AG20443 (cell line): ENCODE measurements at places on chromosomes 3 and 15.

GRCh38 chr3:177300842-177301241, 103.6 kb upstream of the TBL1XR1 start:
- no peak for DNase-seq

DNA sequence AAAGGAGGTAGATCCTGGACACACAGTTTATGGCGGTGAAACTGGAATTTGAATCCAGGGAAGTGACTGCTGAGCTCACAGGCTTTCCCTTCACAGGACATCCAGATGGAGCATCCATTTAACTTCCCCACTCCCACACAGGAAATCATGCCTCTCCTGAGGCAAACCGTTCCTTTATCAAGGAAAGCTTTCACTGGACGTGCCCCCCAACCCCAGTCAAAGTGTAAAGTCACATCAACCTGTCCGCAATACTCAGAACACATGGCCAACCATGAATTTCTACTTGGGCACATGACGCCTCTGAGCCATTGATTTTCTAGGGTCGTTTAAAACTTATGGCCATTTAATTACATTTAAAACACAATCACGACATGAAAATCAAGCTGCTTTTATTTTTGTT, 2.9 kb downstream of the PCOLCE2 start:
- no peak for DNase-seq

GRCh38 chr3:155317211-155317610, 23.7 kb upstream of the STRIT1 start:
- no peak for DNase-seq

DNA sequence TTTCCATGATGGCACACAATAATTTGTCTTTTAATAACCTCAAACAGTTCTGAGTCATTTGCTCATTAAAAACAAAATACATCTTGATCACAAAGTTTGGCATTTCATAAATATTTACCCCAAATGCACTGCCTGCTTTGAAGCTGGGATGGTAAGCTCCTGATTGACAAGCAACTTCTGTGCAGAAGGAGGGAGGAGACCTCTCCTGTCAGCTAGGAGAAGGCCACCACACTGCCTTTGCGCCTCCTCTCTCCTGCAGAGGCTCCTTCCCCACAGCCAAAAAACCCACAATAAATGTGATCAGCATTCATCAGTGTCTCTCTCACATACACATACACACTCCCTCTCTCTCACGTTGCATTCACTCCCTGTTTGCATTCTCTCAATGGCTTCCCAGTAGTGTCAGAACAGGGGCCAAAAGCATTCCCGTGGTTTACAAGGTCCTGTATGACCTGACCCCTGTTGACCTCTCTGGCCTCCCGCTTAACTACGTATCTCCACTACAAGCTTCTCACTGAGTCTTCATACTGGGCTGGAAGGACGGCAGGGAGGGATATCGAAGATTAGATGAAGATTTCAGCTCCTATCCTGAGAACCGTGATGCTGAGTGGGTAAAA, 216.4 kb downstream of the FOXP1 start:
- no peak for DNase-seq

DNA sequence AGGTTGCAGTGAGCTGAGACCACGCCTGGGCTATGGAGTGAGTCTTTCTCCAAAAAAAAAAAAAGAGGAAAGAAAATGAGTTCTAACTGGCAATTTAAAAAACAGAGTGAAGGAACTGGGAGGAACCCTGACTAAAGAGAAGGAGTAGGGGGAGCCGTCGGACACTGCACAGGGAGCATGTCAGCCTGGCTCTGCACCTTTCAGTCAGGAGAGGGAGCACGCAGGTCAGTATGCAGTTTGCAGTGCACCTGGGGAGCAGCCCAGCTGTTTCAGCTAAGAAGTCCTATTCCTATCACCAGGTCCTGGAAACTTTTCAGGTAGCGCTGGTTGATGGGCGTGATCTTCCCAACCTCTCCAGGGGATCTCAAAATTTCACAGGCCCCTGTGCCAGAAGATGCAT, 14.9 kb upstream of the ZXDC start:
- no peak for DNase-seq

GRCh38 chr3:185176750-185177359, 24.0 kb upstream of the C3orf70 start:
- DNase-seq, result peak; percentile 54

GRCh38 chr3:115275896-115276295, 128.8 kb upstream of the ZBTB20 start:
- DNase-seq, result peak; percentile 32

GRCh38 chr3:101890716-101891115, 41.4 kb downstream of the NFKBIZ start:
- DNase-seq, result peak; percentile 63

DNA sequence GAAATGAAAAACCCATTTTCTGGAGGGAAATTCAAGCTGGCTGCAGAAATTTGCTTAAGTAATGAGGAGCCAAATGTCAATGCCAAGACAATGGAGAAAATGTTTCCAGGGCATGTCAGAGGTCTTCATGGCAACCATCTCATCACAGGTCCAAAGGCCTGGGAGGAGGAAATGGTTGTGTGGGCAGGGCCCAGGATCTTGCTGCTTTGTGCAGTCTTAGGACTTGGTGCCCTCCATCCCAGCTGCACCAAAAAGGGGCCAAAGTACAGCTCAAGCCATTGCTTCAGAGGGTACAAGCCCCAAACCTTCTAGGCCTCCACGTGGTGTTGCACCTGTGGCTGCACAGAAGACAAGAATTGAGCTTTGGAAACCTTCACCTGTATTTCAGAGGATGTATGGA, 59.3 kb downstream of the POMGNT2 start:
- DNase-seq, result no peak

- no peak for DNase-seq
Observed at GRCh38 chr3:127395663-127396355, 108.0 kb upstream of the PRR20G start.

GRCh38 chr3:190414297-190414696, 26.3 kb downstream of the CLDN16 start:
- DNase-seq, result no peak

DNA sequence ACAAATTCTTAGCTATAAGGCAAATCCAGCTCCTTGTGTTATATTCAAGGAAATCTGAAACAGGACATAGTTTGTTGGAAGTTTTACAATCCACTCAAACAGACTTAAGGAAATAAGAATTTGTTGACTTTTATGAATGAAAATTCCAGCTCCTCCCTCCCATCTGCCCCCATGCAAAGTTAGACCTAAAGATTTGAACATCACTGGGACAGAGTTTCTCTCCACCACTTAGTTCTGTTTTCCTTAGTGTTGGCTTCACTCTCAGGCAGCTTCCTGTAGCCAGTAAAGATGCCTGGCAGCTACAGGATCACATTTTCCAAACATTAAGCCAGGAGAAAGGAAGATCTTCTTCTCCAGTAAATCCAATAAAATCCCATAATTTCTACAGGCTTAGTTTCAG, 265.0 kb downstream of the TAFA4 start:
- no peak for DNase-seq

DNA sequence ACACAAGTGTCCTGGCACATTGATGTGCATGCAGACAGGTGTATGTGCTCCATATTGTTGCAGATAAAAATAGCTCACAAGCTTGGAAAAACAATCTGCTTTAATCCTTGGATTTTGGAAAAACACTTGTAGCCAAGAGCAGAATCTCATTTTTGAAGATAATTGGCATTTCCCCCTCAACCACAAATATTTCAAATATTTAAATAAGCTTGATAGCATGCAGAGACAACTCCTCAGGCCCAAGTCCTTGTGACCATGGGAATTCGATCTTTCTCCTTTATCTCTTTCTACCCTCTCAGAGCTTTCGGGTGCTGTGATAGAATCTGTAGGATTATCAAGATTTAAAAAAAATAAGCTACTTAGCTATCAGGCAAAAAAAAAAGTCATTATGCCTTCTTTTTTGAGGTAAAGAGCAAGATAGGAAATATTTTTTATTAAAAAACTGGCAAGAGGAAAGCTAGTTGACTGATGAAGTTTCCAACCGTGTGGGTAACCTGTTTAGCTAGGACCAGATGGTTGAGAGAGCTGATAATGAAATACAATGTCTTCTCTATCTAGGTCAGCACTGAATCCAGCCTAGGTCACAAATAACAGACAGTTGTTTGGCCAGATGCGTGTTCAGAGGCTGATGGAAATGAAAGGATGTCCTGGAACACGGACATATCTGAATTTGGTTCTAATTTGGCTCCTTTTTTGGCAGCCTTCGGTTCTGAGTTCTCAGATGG, 54.9 kb upstream of the SNRK start:
- peak; percentile 50 for DNase-seq

DNA sequence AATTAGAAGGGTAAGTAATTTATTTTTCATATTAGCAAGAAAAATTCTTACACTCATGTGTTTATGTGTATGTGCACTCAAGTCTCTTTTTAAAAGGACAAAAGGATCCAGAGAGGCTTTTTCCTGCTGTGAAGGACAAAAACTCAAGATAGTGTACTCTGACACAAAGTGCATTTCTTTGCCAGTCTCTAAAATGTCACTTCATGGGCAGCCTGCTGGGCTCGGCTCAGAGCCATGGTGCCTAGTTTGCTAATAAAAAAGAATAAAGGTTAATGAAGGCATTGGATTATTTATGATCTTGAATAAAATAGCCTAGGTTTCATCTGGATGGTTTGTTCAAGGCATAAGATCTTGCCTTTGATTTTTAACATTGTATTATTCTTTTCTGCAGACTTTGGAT, 989.0 kb downstream of the TBL1XR1 start:
- no peak for DNase-seq

DNA sequence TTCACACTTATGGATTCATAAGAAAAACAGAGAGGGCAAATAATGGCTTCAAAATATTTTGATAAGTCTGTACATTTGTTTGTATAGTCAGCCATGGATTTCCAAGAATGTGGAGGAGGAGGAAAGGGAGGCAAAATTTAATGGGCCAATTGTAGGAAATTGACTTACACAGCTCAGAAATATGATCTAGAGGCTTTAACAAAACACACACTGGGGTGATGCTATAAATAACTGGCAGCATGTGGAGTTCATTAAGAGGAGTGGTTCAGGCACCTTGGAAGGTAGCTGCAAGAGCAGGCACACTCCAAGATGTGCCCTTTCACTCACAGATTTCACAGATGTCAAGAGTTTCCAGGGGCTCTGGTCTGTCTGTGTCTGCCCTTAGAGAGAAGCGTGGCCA, 193.4 kb upstream of the RASGRP1 start:
- peak; percentile 43 for DNase-seq

- DNase-seq, result peak; percentile 30
Observed at GRCh38 chr3:70805061-70805889, 492.8 kb upstream of the MDFIC2 start.

- no peak for DNase-seq
Observed at GRCh38 chr15:64349375-64349774, 6.6 kb downstream of the CSNK1G1 start.

GRCh38 chr3:107915706-107916105, 175.1 kb downstream of the CD47 start:
- DNase-seq, result no peak

- DNase-seq, result no peak
Observed at GRCh38 chr3:132279030-132279429, 38.2 kb upstream of the ACP3 start.

DNA sequence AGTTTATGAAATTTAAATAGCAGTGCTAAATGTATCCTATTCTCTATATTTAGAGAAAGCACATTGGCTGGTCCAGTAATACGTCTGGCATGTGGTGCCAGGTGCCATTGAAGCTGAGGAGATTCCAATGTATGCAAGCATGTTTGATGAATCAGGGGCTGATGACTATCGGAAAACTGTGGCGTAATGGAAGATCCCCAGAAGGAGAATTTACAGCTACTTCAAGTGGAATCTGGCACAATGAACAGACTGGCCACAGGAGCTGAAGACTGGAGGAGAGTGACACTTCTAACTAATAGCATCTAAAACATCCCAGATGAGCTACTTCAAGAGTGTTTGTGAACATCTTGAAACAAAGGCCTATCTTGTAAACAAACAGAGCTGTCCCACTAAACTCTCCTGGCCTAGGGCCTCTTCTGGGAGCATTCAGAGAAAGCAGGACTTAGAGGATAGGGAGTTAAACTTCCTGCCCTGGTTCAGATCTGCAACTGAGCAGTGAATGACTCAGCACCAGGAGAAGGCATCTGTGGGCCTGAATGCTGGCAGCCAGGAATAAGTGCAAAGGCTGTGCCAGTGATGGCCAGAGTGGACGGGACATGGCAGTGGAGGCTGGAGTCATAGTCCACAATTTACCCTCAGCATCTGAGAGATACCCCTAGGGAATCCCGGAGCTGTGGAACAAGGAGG, 15.2 kb upstream of the ACTC1 start:
- peak; percentile 91 for DNase-seq

- no peak for DNase-seq
Observed at GRCh38 chr3:169865176-169865767, 4.5 kb downstream of the LRRC31 start.

- no peak for DNase-seq
Observed at GRCh38 chr15:65401611-65402240, 21.0 kb downstream of the IGDCC4 start.

DNA sequence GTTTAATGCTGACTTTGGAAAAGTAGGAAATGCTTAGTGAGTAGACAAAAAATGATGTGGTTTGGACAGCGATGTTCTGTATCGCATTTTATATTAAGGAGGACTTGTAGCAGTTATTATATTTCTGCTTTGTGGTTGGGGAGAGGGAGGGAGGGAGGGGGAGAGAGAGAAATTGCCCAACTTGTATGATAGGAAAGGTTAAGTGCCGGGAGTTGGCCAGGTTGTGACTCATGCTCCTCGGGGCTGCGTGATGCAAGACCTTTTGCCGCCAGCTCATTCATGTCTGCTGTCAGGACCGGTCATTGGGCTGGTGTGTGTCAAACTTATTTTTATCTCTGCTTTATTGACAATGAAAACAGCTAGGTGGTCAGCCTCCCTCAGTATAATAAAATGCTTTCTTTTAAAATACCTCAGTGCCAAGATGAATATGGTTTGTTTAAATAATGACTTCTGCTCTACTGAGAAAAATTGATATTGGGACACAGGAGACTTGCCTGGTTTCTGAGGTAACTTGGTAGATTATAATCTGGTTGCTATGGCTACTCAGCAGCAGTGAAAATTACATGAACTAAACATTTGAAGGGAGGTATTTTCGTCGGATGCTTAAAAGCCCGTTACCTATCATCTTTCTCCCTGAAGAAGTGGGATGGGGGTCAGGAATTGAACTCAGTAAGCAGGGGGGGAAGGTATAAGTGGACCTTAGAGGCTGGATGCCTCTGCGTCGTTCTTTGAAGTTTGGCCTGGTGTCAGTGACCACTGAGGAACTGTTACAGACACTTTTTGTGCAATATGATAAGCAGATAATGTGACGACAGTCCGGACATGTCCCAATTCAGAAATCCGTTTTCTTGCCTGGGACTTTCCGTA, 90.7 kb downstream of the FNDC3B start:
- peak; percentile 93 for DNase-seq

DNA sequence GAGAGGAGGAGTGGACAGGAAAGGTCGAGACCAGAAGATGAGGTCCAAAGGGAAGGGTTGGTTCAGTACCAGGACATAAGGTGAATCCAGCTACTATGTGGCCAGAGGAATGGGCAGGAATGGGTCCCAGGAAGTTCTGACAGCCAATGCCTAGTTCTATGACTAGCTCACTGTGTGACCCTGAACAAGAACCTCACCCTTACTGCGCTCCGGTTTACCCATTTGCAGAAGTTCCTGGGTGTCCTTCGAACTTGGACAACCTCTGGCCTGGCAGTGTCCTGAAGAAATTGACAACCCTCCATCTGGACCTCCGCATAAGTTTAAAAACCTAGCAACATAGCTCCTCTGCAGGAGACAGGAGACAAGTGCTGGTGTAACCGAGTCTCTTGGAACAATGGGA, 12.2 kb upstream of the PSTPIP1 start:
- DNase-seq, result no peak
